ENCODE measurements at places on chromosomes 7 and 10.

DNA sequence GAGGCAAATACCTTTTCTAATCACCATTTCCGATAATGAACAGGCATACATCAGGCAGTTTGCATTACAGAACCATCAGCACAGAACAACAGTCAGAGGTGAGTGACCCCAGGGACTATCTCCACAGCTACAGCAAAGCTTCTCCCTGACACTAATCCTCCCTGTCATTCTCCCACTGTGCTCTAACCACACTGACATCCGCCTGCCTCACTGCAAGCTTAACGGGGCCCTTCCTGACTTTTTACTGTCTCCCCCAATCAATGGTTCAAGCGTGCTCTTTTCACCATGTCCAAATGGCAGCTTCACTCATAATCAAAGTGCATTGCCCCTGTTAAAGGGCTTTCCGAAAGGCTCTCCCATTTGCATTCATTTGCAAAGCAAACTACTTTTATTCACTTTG, 196.3 kb downstream of the DNAJC1 start:
- DNase-seq = no peak

DNA sequence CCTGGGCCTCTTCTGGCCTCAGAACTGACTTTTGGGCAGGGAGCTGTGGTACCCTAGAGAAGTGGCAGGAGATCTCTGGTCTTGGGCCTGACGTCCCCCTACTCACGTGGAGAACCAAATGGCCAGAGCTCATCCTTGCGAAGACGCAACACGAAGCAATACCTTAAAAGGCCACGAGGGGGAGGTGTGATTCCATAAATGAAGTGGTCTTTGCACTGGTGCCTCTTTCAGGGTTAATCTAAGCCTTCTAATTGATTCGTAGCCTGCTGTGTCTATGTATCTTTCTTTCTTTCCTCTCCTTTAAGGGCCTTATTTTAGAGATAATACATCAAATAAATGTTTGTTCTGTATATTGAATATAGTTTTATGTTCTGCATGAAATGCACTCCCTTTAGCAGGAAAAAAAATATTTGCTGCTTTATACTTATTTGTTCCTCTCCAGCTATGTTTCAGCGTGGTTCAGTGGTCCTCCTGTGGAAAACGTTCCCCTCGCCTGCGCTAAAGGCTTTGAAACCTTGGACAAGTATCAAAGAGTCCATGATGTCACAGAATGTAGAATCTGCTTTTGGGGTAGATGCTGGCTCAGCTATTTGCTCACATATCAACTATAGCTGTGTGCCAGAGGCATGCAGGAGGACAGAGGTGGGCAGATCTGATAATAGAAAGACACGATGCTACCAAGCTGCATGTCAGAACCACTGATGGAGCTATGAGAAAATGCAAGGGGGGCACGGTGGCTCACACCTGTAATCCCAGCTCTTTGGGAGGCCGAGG, 41.0 kb downstream of the STRA8 start:
- DNase-seq = peak; percentile 62

DNA sequence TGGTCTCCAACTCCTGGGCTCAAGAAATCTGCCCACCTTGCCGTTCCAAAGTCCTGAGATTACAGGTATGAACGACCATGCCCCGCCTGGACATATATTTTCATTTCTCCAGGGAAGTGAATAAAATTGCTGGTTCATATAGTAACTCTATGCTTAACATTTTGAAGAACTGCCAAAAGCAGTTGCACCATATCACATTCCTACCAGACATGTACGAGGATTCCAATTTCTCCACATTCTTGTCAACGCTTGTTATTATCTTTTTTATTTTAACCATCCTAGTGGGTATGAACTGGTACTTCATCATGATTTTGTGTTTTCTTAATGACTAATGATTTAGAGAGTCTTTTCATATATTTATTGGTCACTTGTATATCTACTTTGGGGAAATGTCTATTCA, 21.9 kb upstream of the CPN1 start:
- no peak for DNase-seq

DNA sequence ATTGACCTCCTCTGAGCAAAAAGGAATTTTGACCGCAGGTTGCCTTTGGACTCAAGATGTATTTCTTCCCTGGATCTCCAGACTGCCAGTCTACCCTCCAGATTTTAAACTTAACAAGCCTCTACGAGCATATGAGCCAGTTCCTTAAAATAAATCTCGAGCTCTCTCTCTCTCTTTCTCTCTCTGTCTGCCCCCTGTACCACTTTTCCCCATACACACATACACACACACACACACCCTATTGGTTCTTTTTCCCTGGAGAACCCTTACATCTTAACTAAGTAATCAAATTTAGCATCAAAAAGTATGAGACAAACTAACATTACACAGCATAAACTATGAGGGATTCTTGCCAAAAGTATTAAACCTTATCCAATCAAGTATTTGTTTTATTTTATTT, 11.4 kb downstream of the BCAP29 start:
- no peak for DNase-seq

DNA sequence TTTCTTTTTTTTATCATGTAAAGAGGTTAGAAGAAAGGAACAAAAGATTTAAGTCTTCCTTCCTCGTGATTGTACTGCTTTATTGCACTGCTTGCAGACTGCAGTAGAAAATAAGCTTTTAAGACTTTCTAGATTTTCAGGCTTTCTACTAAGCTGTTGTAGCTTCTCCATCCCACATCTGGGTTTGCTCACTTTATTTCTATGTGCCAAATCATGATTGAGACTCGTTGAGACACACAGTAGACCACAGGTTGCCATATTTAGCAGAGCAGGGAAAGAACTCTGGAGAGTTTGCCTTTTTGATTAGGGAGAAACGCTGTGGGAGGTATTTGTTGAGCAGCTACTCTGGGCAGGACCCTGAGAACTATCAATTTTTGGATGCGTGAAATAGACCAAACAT, 89.2 kb upstream of the BTBD16 start:
- DNase-seq = no peak
